ENCODE measurements at places on chromosomes 12 and 14.
A peak's percentile ranks its signal among the peaks of the same experiment; 100 is the strongest.

- DNase-seq = no peak
Measured at GRCh38 chr14:88437658-88438057, 52.2 kb downstream of the SPATA7 start.

- no peak for DNase-seq
Measured at GRCh38 chr12:124153392-124153791, 141.5 kb upstream of the RFLNA start.

- DNase-seq = no peak
Measured at GRCh38 chr12:50123203-50123602, 11.2 kb downstream of the COX14 start.

GRCh38 chr12:41653386-41654326, 465.5 kb downstream of the PDZRN4 start:
- no peak for DNase-seq

- DNase-seq = no peak
Measured at GRCh38 chr14:28773861-28774691, 7.5 kb downstream of the FOXG1 start.

- DNase-seq = peak; percentile 69
Measured at GRCh38 chr12:114662512-114663177, 21.3 kb downstream of the TBX3 start.

- DNase-seq = peak; percentile 34
Measured at GRCh38 chr14:35403114-35403602, 1.4 kb downstream of the NFKBIA start.

DNA sequence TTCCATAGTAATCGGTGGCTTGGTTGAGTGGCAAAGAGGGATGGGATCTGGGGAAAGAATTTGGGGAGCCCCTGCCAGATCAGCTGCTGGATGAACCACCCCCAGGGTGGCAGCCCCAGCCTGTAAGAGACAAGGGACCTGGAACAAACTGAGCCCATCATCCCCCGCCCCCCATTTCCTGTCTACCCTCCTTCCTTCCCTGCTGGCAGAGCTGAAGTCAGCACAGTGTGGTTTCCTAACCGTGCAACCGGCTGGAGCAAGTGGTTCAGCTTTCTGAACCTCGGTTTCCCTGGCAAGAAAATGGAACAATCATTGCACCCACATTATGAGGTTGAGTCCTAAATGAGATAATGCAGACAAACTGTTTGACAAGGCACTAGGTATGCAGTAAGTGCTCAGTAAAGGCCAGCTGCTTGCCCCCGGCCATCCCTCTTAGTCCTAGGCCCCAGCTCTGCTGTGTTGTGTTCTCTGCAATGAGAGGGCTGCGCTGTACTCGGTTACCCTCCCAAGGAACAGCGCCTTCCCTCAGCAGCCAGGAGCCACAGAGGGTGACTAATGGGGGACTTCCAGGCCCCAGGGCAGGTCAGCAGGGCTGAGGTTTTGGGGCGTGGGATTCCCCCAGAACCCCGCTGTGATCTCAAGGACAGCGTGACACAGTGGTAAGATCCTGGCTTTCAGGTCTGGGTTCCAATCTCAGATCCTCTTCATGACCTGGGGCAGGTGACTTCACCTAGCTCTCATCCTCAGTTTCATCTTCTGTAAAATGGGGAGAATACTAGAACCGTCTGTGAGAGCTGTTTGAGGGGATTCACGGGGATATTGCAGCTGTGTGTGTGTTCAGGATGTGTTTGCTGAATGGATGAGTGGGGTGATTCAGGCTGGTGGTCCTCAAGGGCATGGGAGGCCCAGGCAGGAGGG, 16.5 kb downstream of the SELPLG start:
- peak; percentile 68 for DNase-seq

GRCh38 chr12:43109631-43110345, 442.2 kb downstream of the ADAMTS20 start:
- no peak for DNase-seq

DNA sequence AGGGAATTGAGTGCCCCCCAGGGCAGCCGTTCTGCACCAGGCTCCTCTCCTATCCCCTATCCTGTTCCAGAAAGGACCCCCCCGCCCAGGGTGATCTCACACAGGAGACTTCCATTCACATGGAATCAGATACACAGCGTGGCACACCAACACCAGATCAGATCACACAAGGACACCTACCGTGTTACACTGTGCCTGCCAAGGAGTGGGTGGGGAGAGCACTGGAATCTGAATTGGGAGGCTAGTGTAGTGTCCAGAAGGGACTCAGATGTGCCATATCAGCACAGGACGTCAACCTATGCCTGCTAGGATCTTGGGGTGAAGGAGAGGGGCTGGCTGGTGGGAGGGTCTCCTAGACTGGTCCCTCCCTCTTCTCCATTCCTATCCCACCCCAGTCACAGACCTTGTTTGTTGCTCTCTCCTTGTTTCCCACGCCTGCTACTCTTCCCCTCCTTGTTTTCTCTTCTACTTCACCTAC, 2.3 kb downstream of the PTMS start:
- DNase-seq = no peak

GRCh38 chr14:77908847-77909246, 108.9 kb downstream of the ADCK1 start:
- DNase-seq = no peak

Data from stimulated activated CD4-positive, alpha-beta T cell treated with anti-CD3 and anti-CD28 coated beads, Interleukin-12 subunit alpha, Interleukin-12 subunit beta, amount 100 ng/mL, for 24 hours (primary cell).